Stromal cell of bone marrow (primary cell): ENCODE measurements at places on chromosomes 12 and 14.
A peak's percentile ranks its signal among the peaks of the same experiment; 100 is the strongest.

DNA sequence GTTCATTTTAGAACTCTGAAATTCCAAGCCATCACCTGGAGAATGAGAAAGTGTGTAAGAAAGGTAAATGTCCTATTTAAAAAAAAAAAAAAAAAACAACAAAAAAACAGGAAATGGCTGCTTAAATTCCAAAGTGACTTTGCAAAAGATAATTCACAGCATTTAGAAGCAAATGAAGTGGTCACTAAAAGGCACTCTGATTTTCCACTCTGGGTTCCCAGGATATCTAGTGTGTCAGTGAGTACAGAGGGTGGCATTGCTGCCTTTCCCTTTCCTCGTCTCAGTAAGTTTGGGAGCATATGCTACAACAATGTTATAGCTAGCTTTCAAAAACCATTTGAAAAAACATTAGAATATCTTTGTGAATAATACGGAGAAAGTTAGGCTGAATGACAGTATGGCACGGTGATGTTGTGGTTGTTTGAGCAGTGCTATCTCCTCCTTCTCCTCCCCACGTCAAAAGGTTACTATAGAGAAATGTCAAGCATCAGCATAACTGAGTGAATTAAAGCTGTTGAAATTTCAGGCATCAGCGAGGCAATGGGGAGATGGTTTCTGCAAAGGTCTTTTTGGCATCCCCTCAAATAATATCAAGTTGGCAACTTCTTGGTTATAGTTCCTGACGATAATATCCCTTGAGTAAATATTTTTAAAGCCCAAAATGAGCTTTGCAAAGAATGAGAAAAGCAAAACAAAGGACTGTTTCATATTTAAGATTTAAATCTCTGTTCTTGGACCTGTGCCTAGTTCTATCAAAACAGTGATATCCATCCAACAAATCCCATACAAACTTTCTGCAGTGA, 164.5 kb upstream of the E2F7 start:
- DNase-seq = peak; percentile 55

DNA sequence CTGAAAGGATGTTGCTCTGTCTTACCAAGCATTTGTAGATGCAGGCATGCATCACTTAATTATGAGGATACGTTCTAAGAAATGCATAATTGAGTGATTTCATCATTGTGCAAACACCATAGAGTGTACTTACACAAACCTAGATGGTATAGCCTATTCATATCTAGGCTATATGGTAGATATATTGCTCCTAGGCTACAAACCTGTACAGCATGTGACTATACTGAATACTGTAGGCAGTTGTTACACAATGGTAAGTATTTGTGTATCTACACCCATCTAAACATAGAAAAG, 75.9 kb downstream of the IFT81 start:
- DNase-seq = no peak

DNA sequence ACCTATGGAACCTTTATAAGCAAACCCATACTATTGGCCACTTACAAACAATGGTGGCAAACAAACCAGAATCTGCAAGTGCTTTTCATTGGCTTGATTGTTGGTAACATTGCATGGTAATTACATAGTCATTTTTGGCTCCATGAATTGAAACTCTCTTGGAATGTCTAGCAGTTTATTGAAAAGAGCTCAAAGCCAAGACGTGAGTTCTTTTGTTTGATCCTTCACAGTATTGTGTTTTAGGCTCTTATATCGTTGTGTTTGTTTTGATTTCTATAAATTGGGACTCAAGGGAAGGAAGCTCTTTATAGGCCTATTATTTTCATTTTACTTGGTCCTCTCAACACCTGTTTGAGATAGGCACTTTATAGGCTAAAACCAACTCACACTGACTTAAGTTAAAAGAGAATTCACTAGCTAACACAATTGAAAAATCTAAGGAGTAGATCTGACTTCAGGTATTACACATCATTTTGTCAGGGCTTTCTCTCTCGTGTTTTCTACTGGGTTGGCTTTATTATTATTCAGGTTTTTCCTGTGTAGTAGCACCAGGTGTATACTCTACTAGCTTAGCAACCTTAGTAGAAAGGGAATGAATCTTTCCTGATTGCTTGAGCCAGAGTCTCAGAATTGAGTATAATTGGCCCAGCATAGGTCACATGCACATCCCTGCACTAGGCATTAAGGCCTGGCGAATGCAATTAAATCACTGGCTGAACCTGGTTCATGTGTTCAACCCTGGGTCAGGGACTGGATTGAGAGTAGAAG, 341.4 kb downstream of the RAD51B start:
- no peak for DNase-seq

DNA sequence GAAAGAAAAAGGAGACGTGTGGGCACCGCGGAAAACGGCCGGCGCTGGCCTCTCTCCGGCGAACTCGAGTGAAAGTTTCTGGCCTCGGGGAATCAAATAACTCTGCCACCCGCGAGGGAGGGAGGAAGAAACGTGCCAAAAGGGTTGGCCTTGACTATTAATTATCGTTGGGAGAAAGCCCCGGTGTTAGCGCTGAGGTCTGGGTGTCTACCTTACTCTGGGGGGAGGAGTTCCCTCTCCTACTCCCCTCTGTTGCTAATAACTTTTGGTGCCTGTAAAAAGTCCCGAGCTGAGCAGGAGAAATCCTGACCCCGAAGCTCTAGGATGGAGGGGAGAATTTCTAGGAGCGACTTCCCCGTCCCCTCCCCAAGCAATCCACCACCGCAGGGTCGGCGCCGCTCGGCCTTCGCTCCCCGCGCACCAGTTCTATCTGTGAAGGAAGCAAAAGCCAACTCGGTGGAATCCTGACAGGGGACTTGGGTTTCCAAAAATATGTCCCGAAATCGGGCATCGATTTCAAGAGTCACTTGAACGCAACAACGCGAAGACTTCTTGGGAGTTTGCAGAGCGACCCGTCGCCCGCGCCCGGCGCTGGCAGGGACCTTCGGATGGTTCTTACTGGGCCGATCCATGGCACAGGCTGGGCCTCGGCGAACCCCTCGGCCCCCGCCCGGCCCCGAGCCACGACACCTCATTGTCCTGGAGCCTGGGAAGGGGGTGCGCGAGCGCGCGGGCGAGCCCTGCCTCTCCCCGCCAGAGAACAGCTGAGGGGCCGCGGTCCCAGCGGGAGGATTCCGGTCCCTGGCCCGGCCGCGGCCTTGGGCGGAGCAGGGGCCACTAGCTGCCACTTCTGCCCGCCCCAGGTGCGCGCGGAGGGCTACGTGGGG, 1.7 kb downstream of the OTX2 start:
- DNase-seq = no peak

DNA sequence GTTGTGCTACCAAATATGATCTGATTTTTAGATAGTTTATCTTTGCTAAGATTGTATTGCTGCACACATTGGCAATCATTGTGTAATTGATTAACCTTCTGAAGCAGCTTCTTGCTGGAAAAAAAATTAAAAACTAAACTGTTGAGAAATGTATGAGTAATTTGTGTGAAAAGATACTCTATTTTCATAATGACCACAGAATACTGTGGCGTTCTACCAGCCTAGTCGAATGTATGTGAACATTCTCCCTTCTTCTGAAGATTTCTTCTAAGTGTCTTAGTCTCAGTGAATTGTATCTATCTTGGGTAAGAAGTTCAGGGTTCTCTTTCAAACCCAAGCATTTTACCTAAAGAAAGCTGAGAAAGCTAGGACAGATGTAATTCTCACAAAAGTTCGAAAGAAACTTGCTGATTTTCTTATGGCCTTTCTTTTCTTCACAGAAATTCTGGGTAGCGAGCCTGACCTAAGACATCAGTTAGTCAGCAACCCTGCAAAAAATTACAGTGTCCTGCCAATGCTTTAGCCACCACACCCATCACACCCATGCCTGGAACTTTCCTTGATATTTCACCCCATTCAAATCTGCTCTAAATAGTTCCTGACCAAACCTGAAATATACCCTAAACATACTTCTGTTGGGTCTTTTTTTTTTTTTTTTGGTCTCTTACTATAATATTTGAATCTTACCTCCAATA, 27.1 kb upstream of the C12orf71 start:
- peak; percentile 65 for DNase-seq

DNA sequence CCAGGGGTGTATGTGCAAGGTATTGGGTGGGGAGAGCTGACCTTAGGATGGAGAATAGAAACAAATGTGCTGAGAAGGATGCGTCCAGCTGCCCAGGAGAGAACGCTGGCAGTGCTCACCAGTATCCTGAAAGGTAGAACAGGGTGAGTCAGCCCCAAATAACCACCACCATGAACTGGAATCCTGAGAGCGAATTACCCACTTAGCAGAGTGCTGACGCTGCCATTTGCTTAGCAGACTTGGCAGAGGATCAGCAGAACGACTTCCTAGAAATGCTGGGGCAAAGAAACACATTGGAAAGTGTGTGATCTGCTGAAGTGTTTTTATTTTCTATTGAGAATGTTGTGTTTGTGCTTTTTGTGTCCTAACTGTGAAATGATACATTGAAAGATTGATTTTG, 213.6 kb downstream of the ADGRD1 start:
- no peak for DNase-seq

DNA sequence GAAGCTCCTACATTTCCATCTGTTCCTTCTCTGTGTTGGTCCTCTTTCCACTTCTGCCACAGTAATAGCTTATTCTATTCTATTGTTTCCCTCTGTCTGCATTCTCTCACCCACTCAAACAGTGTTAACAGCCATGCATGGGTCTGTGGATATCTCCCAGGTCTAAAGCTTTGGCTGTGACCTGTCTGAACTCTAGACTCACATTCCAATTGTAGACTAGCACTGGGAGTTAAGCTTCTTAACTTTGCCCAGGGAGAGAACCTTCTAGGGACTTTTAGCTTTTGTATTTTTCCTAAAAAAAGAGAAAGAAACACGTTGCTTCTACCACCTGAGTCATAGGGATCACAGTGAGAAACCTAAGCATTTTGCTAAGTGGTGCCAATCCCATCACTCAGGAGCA, 36.7 kb downstream of the PTPRR start:
- no peak for DNase-seq

GRCh38 chr12:5510251-5510805, 78.4 kb downstream of the NTF3 start:
- DNase-seq = no peak
